ENCODE measurements at places on chromosomes 5 and 9.

- DNase-seq = no peak
Observed at GRCh38 chr9:7174884-7175283, 417.1 kb downstream of the KDM4C start.

DNA sequence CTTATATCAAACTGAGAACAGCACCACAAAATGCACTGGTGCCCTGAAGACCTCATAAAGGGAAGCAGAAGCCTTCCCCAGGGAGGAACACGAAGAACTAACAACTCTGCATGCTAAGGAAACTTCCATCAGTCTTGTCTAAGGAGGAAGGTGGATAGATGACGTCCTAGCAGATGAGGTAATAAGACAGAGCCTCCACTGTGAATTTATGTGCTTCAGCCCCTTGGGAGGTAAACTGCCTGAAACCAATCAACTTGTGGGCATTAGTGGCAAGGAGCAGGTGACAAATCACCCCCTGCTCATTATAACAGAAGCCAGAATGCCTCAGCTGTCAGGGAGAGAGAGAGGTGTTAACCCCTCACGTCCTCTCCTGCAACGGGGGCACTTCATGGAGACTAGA is 48.9 kb upstream of the SPIN1 start:
- DNase-seq = no peak

- DNase-seq = no peak
Observed at GRCh38 chr5:55021821-55022220, 2.2 kb upstream of the GZMK start.

- no peak for DNase-seq
Observed at GRCh38 chr9:126947529-126947928, 32.9 kb downstream of the RALGPS1 start.

- DNase-seq = no peak
Observed at GRCh38 chr5:175638305-175638704, 19.6 kb upstream of the HRH2 start.

- peak; percentile 98 for DNase-seq
Observed at GRCh38 chr5:176388444-176389134, at the start of the genes HIGD2A and NOP16. Gene HIGD2A (plus strand): TSS chr5:176388751. CDS start chr5:176388820, 69 bp downstream. Gene NOP16 (minus strand): TSS chr5:176388598. CDS start chr5:176388539, 59 bp downstream.

DNA sequence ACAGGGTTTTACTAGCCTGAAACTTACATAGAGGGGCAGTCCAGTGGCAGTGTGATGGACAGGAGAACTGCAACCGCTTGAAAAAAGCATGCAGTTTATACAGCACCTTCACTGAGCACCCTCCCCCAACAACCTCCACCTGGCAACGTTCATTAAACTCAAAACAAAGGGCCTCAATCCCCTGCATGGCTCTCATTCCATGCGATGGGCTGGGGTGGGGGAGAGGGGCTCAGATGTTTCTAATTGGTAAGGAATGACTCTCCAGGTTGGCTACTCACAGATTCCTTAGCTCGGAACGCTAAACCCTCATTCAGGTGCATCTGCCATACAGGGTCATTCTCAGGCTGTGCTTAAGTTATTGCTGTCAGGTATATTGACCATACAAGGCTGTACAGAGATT is 80.9 kb upstream of the ITGA1 start:
- no peak for DNase-seq

- DNase-seq = no peak
Observed at GRCh38 chr5:72651779-72652178, 144.6 kb upstream of the ZNF366 start.

GRCh38 chr9:33718987-33719386 is 76.4 kb upstream of the PRSS3 start:
- no peak for DNase-seq

GRCh38 chr9:99368341-99369326 is 146.6 kb downstream of the SEC61B start:
- DNase-seq = peak; percentile 16

DNA sequence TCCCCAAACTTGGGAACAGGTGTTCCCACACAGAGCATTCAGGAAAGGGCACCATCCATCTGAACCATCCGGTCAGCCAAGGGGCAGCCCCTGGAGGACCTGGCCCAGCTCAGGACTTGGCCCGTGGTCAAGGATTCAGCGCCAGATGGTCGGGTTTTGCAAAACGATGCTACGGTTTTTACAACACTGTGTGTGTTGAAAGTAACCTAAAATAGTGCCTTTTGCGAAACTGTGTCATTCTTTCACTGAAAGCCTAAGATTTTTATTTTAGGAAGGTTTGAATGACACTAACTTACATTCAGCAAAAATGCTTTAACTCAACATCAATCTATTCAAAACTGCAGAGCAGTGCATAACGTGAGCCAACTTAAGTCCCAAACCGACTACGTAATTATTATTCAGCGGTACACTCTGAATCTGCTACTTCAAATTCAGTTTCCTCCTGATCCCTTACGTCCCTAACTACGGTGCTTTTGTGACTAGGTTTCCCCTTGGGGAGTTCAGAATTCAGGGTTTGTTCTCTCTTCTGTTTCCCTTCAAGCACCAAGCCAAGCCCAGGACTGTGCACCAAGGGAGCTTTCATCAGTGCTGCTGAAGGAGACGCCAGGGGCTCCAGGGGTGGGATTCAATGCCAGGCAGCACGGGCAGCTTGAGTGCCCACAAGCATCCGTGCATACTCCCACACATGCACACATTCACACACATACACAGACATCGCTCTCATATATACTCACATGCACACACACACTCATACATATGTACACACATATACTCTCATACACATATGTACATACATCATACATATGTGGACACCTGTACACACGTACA is 25.8 kb downstream of the LPCAT1 start:
- no peak for DNase-seq

GRCh38 chr9:114400219-114400618 is 12.4 kb upstream of the AKNA start:
- DNase-seq = no peak

DNA sequence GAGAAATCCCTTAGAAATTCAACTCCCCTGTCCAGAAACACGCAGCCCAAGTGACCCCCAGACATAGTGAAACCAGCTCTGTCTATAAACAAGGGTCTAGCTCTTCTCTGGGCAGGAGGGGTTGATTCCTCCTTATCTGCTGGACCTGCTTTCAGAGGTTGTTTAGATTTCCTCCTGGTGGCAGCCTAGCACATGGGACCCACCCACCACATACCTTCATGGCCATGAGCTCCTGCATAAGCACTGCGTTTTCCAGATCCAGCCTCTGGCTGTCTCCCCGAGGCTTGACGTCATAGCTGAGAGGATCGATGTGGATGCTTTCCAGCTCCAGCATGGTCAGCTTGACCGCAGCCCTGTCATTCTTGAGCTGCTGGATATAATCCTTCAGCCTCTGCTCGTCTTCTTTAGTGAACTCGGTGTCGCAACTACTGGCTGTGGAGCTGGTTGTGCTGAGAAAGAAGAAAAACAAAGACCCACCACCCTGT is 77.0 kb downstream of the DCP2 start:
- DNase-seq = no peak

- peak; percentile 71 for DNase-seq
Observed at GRCh38 chr5:128213340-128213739, 129.8 kb downstream of the SLC12A2 start.

DNA sequence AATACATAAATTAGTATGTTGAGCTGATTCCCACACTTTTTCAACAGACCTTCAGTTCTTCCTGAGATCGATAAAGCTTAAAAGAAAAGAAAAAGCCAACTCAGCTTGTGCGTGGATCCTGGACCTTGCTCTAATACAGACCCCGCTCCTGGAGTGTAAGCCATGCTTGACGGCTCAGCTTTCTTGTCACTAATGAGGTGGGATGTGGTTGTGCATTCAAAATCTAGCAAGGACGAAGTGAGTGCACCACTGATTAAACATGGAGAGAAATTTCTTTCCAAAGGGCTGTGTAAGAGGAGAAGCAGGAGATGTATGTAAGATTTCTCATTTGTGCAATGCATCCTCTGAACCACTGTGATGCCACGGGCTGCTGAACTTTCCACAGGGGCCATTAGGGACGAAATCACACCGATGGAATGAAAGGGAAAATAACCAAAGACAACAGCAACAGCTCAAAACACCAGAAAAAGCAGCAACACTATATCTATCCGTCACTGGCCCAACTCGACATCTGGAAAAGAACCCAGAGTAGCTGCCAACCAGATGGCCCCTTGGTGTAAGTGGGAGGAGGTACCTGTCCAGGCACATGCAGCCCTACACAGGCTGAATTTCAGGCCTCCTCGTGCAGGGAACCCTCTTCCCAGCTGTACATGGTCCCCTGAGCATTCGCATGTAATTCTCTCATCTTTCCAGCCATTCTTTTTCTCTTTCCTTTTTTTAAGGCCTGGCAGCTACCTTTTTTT is 178.9 kb downstream of the SREK1 start:
- DNase-seq = no peak

GRCh38 chr9:61670616-61671015 is 480.8 kb downstream of the SPATA31A7 start:
- no peak for DNase-seq

GRCh38 chr9:109411798-109412352 is 86.2 kb downstream of the PTPN3 start:
- no peak for DNase-seq

GRCh38 chr9:125399165-125399564 is 137.5 kb downstream of the GAPVD1 start:
- DNase-seq = no peak

GRCh38 chr9:29198861-29199260 is 1625.6 kb upstream of the C9orf72 start:
- no peak for DNase-seq

DNA sequence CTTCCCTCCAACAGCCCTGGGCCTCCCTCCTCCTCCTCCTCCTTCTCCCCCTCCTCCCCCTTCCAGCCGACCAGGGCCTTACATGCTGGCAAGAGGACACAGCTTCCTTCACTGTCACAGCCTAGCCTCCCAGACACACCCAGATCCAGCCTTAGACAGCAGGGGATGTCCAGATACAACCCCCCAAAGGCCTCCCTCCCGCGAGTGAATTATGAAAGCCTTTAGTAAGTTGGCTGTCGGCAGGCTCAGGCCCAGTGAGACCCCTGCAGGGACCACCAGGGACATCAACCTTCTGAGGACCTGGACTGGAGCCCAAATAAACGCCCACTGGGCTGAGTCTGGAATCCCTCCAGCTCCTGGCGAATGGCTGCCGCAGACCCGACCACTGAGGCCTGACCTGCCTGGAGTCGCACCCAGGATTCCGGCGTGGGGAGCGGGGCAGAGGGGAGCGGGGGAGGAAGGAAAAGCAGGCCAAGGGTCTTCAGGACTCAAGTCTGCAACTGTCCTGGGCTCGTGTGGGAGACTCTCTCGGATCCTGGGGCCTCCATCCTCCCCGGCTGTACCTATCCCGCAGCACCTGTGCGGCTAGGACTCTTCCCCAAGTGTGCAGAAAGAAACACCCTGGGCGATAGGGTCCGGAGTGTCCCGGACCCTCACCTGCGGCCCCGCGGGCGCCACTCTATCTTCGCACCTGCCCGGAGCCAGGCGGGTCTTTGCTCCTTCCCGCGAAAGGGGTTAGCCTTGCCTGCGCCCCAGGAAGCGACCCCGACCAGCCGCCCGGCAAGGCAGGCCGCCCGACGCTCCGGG is 705 bp downstream of the SEPTIN8 start:
- DNase-seq = no peak

DNA sequence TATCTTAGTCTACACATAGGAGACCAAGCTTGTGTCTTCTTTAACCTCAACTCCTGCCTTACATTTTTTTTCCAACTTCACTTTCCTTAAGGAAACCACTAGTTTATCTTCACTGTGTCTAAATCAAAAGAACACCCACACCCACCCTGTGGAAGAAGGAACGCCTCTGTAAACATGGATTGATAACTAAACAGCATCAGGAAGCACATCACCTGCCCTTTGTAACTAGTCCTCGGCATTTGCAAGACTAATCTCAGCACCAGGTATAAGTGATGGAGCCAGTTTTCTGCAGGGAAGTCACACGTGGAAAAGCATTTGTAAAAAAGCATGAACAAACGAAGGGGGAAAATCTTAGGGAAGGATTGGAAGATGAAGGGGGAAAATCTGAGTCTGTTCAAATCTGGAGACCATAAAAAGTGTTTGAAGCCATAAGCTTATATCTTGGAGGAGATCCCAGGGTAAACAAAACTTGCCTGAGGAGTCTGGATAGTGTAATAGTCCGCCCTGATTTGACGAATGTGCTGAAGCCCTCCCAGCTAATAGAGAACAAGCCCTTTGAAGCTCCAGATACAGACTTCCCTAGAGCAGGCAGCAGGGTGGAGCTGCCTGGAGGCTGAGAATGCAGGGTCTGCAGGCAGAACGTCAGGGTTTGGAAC is 117.3 kb upstream of the LHFPL2 start:
- no peak for DNase-seq

GRCh38 chr5:54946306-54946819 is 39.0 kb downstream of the ESM1 start:
- no peak for DNase-seq

GRCh38 chr5:134245692-134246091 is 19.8 kb upstream of the PPP2CA start:
- DNase-seq = no peak

- no peak for DNase-seq
Observed at GRCh38 chr5:102772273-102772672, 17.2 kb downstream of the PAM start.

- no peak for DNase-seq
Observed at GRCh38 chr9:75616841-75617566, 273.5 kb upstream of the PCSK5 start.

GRCh38 chr9:89008744-89009545 is 17.7 kb downstream of the S1PR3 start:
- no peak for DNase-seq

- DNase-seq = no peak
Observed at GRCh38 chr5:72166070-72166979, 59.0 kb downstream of the MAP1B start.

- no peak for DNase-seq
Observed at GRCh38 chr5:5288201-5288600, 134.3 kb upstream of the ICE1 start.

DNA sequence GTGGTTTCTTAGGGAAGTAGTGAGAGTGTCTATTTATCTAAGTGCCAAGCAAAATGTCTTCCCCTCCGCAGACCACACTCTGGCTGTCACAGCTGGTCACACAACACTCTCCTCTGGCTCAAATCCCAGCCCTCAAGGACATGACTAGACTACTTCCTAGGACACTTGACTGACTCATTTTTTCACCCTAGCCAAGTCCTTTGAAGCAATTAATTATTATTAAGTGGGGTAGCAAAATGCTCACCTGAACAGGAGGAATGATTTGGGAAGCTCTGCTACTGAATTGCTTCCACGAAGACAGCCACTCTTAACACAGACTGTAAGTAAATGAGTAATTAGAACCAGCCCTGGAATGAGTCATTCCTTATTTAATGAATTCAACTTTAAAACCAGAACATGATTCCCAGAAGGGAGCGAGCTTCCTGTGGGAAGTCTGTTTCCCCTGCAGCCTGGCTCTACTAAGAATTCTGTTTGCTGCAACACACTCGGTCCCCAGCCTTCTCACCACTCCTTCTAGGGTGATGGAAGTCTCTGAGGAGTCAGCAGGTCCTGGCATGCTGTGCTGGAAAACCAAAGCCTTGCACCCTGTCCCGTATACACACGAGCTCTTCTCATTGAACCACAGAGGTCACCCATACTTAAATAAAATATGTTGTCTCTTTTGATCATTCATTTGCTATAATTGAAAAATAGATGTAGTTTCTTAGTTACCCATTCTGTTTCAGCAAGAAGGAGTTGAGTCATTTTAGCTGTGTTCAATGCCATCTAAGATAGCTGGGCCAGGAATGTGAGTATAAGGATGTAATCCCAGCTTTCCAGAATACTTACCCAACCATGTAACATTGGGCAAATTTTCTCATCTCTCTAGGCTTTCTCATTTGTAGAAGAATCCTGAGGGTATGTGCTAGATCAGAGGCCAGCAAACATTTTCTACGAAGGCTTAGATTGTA is 218.6 kb upstream of the RASEF start:
- DNase-seq = no peak

All from mucosa of descending colon (tissue), 3 donors.